ENCODE measurements at places on chromosomes 4 and X.

DNA sequence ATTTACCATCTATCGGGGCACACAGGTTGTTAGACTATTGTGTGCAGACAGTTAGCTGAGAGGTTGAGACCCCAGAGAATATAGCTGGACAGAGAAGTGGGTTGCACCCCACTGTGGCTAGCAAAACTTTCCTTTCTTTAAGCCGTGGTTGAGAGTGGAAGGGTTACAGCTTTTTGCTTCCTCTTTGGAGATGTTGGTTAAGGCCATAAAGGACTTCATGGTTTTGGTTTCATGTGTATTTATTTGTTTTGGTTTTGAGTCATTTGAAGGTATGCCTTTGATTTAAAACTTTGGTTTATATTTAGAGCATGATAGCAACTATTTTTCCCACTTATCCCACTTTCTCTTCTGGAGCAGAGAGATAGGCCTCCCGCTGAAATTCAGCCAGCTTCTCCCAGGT is 274.3 kb upstream of the IL1RAPL1 start:
- no peak for DNase-seq

DNA sequence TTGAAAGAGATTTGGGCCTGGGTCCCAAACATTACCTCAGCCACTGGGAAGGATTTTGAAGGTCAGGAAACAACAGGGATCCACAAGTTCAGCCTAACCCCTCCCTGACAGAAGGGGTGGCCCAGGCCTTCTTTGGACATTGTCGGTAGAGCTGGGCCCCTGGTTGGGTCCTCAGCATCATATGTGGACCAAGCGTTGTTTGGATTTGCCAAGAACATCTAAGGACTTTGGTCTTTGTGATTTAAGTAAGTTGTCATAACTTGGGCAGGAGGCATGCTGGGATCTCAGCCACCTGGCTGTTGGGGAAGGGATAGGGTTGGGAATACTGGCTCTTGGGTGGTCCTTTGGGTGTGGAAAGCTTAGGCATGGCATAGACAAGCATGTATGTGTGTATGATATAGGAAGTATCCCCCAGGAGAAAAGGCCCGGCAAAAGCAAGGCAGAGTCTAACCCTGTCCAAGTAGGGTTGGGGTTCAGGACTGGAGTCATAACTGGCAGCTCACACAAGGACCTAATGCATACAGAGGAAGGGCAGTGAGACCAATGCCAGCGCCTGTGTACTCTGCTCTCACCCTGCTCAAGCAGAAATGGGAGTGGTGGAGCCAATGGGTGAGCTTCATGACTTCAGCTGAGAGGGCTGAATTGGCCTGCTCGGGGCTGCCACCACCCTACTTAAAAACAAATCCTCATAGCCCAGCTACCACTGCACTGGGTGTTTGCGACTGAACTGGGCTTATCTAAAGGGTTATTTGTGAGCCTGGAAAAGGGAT is 102.8 kb downstream of the RTL5 start:
- DNase-seq, result no peak

- DNase-seq, result no peak
These were observed 18.0 kb upstream of the TMSB4X start for GRCh38 chrX:12956704-12957534.

- no peak for DNase-seq
These were observed 459.8 kb upstream of the CTSO start for GRCh38 chr4:156413239-156414135.

DNA sequence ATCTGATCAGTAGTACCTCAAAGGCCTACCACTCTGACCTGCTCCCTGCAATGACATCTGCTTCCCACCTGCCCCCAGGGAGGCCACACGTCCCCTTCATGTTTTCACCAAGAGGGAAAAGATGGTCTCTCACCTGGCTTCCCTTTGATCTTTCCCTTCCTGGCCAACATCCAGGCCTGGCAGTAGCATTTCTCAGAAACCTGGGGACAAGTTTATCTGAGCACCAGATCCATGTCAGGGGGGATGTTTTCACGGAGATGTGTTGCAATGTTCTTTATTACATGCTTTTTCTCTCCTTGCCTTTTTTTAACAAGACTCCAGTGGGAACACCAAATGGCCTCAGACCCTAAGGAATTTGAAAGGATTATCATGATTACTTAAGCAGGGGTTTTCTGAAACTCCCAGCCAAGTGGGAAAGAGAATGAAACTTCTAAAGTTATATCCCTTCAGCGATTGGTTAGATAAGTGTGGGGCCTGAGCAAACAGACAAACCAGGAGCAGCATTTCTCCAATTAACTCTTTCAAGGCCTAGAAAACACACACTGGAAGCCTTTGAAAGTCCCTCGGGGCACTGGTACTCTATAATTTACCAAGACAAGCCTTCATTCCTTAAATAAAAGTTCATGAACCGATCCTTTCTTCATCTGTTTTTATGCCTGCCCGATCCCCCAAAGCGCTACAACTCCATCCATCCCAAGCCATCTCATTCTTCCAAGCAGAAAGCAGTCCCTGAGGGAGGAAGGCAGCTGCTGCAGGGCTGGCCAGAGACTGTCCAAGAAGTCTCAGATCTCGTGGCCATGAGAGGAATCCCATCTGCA is 94.1 kb downstream of the BCOR start:
- no peak for DNase-seq

GRCh38 chr4:177532358-177532757 is 90.1 kb upstream of the AGA start:
- no peak for DNase-seq

DNA sequence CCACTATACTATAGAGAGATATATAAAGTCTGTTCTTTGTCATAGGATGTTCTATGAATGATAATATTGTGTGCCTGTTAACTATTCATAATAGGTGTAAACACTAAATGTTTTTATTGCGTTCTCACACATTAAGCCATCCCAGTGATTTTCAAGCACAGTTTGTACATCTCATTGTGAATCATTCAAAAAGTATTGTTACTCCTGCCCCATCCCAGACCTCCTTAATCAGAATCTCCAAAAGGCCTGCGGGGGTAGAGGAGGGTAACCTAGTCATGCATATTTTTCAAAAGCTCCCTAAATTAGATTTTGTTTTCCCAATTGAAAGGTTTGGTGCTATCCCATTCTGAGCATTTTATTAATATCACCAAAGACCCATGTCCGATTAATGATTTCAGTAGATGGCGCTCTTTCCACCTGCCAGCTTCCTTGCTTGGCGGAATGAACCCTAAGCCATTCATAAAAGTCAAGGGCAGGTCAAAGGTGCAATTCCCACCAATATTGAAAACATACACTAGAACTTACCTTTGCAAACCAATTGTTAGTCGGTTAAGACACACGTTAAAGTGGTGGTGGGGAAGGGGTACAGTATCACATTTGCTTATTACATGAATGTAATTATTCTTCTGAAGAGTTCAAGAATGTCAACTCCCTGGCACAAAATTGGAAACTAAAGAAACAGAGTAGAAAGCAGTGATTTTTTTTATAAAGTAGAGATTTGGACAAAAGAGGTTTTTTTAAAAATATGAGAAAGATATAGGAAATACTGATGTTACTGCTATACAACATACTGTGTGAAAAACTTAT is 5.8 kb upstream of the TET2 start:
- peak; percentile 33 for DNase-seq
